ENCODE measurements at places on chromosomes 5 and 9. TPM values are rescaled to one million over a fixed set of nuclear protein-coding genes. Genes with fewer than 3 reads are reported as not detected.

DNA sequence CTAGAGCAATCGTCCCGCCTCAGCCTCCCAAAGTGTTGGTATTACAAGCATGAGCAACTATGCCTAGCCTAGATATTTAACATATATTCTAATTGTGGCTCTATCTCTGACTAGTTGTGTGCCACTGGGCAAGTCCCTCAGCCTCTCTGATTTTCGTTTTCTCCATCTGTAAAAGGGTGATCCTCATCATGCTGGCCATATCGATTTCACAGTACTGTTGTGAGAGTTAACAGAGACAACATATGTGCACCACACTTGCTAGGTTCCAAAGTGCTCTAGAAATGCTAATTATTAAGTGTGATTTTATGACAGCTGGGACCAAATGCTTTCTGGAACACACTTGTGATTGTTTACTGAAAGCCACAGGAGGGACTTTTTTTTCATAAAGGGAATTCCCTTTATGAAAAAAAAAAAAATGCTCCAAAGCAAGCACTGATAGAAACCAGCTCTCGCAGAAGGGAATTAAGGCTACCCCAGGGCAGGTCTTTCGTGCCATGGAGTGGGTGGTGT is 78.5 kb upstream of the EPB41L4B start:
- DNase-seq: no peak

GRCh38 chr9:26243726-26244125 is 565.5 kb upstream of the TUSC1 start:
- no peak for DNase-seq

DNA sequence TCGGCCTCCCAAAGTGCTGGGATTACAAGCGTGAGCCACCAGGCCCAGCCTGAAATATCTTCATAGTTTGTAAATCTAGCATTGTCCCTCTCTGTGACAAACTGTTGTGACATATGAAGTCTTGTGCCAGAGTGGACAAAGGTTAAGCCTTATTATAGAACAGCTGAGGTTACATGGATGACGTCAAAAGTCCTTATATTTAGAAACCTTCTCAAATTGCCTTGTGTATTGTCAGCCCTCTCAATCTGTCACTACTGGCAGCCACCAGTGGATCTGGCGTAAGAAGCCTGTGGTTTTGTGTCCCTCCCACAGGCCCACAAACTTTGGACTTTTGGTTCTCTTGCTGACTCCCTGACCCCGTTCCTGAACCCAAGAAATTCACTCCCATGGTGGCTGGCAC is 79.4 kb upstream of the CCDC112 start:
- no peak for DNase-seq

GRCh38 chr5:54655266-54655665 is 137.7 kb downstream of the SNX18 start:
- no peak for DNase-seq

DNA sequence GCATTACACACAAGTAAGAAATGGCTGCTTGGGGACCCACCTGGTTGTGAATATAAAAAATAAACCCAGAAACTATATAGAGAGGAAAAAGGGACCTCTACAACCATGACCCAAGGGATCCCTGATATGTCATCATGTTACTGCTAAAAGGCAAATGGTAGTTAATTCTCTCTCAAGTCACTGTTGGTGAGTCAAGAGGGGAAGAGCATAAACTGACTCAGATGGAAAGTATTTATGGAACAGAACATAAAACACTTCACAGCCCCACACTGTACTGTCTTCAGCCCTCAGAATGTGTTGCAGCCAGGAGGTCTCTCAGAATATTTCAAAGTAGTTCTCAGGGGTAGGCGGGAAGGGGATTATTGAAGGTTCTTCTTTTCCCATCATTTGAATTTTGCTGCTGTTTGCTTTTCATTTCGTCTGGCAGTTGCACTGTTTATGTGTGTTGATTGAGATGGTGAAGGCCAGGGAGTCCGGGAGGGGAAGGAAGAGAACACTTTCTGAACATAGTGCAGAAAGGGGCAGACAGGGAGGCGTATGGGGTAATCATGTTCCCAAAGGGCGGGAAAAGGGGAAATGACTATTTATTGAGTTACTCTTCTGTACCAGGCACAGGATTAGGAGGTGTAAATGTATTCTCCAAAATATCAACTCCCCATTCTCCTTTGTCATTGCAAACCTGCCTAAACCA is 85.5 kb downstream of the TEK start:
- DNase-seq: no peak

- DNase-seq: no peak
These were observed 15.8 kb downstream of the AFF4 start for GRCh38 chr5:132947671-132948070.

- DNase-seq: no peak
These were observed 564.0 kb downstream of the IRX1 start for GRCh38 chr5:4159681-4160080.

DNA sequence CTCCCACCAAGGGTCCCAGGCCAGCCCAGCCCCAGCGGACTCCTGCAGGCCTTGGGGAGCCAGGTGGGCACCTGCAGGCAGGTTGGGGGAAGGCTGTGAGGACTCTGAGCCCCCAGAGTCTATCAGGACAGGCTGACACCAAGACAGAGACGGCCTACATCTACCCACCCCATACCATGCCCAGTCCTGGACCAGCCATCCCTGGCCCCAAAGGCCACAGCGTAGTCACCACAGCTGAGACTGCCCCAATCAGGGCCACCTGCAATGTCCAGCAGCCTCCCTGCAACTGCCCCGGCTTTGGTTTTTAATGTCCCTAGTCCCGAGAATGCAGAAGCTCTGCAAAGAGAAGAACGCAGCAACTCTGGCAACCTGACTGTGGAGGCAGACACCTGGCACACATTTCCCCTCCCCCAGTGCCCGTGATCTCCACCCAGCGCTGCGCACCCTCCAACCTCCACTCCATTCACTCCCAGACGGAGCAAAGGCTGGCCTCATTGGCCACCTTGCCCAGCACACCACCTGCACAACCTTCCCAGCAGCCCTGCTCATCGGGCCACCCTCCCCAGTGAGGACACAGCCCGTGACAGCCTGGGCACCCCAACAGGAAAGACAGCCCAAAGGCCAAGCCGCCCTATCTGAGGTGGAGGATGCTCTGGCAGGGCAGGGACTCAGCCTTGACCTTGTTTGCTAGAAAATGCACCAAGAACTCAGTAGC is 14.9 kb downstream of the ADAMTS2 start:
- no peak for DNase-seq

DNA sequence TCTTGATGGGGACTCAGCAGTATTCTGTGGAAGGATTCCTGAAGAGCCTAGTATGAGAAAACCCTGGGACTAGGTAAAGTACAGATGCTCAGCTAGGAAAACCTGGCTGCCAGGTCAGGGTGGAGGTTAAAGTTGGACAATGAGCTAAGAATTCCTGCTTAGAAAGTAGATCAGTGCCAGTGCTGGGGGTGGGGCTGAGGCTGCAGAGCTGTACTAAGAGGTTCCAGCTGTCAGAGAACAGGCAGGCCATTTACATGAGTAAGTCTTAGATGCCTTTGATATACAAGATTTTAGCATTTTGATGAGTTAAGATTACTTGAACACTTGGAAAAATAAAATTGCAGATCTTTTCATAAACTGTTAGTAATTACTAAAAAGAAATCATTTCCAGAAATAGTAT is 332.3 kb upstream of the NUDT12 start:
- DNase-seq: no peak

GRCh38 chr5:150598006-150598405 is 42.5 kb upstream of the SYNPO start:
- DNase-seq: no peak

GRCh38 chr5:59152701-59153245 is 569.9 kb downstream of the RAB3C start:
- DNase-seq: no peak

DNA sequence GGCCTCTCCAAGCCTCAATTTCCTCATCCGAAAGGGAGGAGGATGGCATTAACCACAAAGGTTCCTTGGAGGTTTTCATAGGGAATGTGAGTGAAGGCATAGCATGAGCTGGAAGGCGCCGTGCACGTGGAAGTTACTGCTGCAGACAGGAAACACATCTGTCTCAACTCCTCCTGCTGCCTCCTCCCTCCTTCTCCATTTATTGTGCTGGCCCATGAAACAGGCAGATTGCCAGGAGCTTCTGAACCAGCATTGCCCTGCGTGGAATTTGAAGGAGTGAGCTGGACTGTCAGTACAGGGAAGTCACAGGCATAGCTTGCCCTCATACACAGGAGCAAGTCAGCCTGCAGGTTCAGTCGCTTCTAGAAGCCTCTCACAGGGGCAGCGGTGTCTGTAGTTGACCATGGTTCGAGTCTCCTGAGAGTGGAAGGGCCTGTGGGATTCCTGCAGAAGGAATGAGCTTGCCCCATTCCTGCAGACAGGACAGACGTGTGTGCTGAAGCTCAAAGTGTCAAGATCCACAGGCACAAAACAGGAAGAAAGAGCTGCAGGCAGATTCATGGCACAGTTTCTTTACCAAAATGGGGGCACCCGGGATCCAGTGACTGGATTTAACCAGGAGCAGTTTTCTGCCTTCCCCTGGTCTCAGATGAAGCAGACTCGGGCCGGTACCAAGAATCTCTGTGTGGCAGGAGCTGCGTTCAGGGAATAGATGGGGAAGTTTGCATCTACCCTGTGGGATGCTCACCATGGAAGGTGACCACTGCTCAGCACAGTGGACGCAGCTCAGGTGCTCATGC is 48.7 kb upstream of the CTSL start:
- DNase-seq: peak; percentile 82

GRCh38 chr9:116789081-116789480 is 102.0 kb downstream of the TRIM32 start:
- DNase-seq: no peak

DNA sequence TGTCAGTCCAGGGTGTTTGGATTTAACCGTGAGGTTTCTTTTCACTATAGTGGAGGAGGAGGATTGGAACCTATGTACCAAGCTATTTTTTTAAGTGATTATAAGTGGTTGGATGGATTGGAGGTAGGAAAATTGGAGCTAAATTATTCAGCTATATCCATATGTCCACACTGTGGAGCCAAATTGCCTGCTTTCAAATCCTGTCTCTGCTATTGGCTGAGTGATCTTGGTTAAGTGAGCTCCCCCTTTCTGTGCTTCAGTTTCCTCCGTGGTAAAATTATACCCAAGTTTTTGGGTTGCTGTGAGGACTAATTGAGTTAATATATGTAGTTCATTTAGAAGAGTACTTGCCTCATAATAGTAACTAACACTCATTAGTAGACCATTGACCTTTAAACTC is 2.5 kb downstream of the CENPP start:
- DNase-seq: no peak

DNA sequence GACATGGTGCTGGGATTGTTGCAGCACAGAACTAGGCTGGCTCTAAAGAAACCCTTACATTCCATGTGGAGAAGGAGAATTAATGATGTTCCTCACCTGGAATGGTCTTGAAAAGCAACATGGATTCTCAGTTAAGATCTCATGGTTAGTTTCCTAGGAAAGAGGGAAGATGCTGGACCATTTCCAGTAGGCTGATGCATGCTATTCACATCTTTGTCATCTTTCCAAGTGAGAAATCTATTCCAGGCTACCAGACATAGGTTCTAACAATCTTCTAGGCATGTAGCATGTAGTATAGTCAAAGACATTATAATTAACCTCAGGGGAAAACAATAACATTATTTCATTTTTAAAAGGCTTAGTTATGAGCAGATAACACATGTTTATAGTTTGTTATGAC is 44.3 kb downstream of the TMEM252 start:
- DNase-seq: no peak

DNA sequence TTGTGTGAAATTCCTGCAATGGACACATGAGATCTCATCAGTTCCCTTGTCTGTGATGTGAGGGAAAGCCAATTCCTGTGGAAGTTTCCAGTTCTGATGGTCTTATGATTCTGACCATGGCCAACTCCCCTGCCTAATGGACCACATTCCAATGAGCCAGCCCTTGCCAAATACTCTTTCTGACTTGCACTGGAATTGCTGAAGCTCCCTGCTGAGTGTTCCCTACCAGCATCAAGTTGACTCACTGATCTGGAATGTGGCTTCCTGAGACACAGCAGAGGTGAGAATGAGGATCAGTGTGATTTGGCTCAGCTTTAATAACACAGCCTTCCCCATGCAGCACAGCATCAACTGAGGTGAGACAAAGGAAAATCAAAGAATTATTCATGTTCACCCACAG is 427.8 kb downstream of the KDM4C start:
- DNase-seq: no peak

GRCh38 chr5:175773534-175774070 is 97.8 kb upstream of the CPLX2 start:
- no peak for DNase-seq

GRCh38 chr9:87193925-87194868 is 246.9 kb upstream of the GAS1 start:
- DNase-seq: no peak

DNA sequence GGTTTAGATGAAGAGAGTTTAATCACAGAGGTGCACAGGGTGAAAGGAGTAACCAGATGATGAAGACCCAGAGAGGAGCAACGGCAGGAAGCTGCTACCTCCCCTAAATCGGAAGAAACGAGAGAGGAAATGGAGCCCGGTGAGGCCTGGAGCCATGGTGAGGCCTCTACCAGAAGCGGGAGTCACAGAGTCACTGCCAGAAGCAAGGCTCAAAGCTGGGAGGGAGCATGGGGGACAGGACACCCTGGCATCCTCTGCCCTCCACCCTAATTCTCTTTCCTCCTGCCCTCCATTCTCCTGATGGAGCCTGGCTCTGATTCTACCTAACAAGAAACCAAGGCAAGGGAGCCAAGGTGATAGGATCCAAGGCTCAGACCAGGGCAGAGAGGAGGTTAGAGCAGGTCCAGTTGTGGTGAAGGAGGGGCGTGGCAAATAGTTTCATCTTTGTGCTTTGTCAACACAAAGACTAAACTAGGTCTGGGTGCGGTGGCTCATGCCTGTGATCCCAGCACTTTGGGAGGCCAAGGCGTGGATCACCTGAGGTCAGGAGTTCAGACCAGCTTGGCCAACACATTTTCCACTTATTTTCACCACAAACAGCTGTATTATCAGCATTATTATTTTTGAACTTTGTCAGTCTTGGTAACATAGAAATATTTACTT is 134.4 kb upstream of the RAI14 start:
- DNase-seq: no peak

DNA sequence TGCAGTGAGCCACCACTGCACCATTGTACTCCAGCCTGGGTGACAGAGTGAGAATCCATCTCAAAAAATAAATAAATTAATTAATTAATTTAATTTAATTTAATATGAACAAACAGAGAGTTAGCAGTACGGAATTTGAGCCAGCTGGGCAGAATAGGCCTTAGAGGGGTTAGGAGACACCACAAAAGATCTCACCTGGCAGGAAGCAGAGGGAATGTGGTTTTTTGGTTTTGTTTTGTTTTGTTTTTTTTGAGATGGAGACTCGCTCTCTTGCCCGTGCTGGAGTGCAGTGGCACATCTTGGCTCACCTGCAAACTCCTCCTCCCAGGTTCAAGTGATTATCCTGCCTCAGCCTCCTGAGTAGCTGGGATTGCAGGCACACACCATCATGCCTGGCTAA is 31.8 kb upstream of the PWWP2A start:
- no peak for DNase-seq

- DNase-seq: no peak
These were observed 66.0 kb upstream of the SMIM15 start for GRCh38 chr5:61228229-61228628.

GRCh38 chr9:3271157-3271556 is 254.6 kb downstream of the RFX3 start:
- DNase-seq: no peak

- no peak for DNase-seq
These were observed 198.8 kb downstream of the MAPKAP1 start for GRCh38 chr9:125508249-125508648.

The SLC6A18 gene
- total RNA-seq: not detected

The SEMA6A gene
- total RNA-seq: 24.0 TPM

The ACTBL2 gene
- total RNA-seq: not detected

The GABRA6 gene
- total RNA-seq: not detected

The MAMDC2 gene
- 3.7 TPM for total RNA-seq

The FABP6 gene
- total RNA-seq: not detected

The ANKDD1B gene
- total RNA-seq: 0.64 TPM
